ENCODE measurements at places on chromosomes 3 and 15.
A peak's percentile ranks its signal among the peaks of the same experiment; 100 is the strongest.

GRCh38 chr15:81161160-81161673 lies 27.1 kb downstream of the CFAP161 start:
- DNase-seq: no peak

- no peak for DNase-seq
These were observed 209.7 kb downstream of the P3H2 start for GRCh38 chr3:189911001-189911400.

- DNase-seq: no peak
These were observed 1.5 kb upstream of the SMAD3 start for GRCh38 chr15:67063689-67064606.

DNA sequence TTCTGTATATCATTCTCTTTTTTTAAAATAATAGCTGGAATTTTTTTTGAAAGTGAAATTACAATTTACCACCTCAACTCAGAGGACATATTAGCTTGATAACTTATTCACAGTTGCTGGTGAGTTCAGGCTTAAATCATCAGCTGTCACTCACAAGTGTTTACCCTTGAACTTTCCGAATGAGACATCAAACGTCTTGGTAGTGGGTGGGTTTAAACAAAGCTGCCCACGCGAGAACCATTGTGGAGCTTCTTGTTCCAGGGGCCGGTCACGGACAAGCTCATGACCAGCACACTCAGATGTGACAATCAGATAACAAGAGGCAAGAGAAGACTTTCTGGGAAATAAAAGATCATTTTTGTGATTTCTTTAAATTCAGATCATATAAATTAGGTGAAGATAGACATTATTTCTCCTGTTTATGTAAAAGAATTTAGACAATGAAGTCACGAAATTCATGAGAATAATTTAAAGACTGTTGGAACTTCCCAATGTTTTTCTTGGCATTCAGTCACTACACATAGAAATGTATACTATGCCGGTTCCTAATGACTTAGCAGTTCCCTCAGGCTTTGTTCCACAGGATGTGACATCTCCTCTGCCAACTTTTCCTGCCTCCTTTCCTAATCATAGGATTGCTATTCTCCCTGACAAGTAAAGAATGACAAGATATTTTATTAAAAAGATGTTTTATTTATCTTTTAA lies 29.3 kb downstream of the BTD start:
- DNase-seq: peak; percentile 82

DNA sequence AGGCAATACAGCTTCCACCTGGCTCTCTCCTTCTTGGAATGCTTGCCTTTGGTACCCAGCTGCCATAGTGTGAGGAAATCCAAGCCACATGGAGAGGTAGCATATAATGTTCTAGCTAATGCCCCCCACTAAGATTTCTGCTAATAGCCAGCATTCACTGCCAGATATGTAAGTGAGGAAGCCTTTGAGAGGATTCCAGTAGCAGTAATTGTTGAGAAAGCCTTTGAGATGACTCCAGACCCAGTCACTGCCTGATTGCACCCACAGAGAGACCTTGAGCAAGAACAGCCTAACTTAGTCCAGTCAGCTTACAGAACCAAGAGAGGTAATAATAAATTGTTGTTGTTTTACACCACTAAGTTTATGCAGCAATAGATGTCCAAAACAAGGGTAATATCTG lies 63.1 kb downstream of the STRIT1 start:
- DNase-seq: no peak

- DNase-seq: no peak
These were observed 6.6 kb downstream of the EPB42 start for GRCh38 chr15:43214169-43214568.

GRCh38 chr3:196979545-196979944 lies 10.9 kb upstream of the PIGZ start:
- no peak for DNase-seq

DNA sequence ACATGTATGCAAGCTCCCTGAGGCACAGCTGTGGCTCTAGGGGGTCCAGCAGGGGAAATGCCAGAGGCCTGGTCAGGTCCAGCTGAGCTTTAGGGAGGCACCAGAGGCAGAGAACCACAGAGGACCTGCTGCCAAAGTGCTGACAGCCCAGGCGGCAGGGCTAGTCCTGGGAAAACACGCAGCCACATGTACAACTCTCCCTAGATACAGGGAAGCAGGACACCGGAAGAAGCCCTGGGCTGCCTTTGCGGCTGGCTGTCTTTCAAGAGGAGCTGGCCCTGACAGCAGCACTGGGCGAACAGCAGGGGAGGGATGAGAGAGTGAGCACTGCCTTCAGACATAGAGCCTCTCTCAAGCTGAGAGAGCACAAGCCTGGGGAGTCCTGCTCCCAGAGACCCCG lies 40.7 kb downstream of the RFT1 start:
- DNase-seq: no peak

GRCh38 chr15:62344806-62345539 lies 179.9 kb upstream of the C2CD4B start:
- DNase-seq: peak; percentile 26

- DNase-seq: no peak
These were observed 922.9 kb downstream of the SI start for GRCh38 chr3:164155400-164155799.

DNA sequence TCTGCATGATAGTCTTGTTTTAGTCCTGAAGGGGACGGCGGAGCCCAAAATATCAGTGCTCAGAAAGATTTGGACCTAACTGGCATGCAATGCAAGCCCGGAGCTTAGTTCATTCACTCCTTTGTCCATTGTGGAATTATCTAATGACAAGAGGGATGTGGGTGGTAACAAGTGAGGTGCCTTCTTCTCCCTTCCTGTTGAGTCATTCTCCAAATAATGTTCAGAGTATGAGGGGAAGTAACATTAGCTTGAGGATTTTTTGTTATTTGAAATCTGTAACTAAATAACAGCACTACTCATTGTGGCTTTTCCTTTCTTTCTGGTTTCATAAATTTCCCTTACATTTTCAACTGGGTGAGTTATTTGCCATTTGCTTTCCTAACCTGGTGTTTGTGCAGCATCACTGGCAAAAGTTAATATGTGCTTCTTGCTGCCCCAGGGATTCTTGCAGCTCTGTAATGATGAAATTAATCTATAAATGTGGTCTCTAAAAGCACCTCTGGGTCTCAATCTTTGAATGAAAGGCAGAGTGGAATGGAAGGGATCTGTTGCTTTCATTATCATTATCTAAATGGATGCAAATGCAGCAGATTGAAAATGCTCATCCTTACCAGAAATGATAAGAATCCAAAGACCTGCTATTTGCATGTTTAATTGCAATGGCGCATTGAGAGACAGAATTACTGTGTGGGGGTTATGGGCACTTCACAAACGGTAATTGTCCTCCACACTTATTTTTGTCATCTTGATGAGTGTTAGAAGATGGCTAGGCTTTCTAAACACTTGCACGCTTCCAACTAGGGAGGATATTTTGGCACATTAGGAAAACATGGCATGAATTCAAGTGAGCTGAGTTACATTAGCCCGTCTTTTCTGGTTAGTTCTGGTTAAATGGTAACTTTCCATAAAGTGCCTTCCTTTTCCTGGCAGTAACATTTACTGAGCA lies 89.9 kb upstream of the MITF start:
- DNase-seq: peak; percentile 70

- DNase-seq: no peak
These were observed 828.4 kb upstream of the DPPA4 start for GRCh38 chr3:110165753-110166152.

GRCh38 chr3:172859041-172859440 lies 108.5 kb downstream of the ECT2 start:
- peak; percentile 68 for DNase-seq

DNA sequence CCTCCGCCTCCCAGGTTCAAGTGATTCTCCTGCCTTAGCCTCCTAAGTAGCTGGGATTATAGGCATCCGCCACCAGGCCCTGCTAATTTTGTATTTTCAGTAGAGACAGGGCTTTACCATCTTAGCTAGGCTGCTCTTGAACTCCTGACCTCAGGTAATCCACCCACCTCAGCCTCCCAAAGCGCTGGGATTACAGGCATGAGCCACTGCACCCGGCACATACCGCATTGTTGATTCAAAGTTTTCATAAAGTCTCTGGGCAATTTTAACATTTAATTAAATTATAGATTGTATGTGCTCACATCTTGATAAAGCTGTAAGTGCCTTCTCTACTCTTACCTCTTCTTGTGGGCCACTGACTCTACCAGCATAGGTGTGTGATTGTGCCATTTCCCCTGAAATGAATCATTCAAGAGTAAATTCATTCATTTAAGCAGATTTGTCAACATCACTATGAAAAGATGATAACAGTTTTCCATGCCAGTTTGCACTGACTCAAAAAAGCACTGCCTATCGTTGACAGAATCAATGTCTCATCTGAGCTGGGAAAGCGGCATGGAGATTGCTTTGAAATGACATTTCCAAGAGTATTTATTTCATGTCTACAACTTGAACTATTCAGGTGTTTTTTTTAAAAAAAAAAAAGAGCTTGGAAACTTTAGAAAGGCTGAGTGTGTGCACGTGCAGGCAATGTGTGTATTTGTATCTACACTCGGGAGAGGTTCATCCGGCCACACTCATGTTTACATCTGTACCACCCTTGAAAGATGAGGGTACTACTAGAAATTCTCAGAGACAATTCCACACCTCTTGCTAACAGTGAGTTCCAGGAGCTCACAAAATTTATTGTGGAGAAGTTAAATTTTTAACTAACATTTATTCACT lies 3.5 kb downstream of the BCL2A1 start:
- peak; percentile 20 for DNase-seq

GRCh38 chr3:16510620-16511319 lies 2.7 kb downstream of the RFTN1 start:
- DNase-seq: no peak

DNA sequence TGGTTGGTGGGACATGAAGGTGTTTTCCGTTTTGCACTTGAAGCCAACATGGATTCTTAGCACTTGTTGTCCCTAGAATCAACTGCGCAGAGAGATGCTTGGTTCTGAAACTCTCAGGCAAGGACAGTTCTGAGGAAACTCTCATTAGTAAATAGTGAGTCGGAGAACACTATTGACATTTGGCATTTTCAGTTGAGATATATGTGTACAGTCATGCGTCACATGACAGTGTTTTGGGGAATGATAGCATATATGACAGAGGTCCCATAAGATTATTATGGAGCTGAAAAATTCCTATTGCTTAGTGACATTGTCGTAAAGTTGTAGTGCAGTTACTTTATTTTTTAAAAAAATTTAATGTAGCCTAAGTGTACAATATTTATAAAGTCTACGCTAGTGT lies 5.8 kb downstream of the APBA2 start:
- no peak for DNase-seq

DNA sequence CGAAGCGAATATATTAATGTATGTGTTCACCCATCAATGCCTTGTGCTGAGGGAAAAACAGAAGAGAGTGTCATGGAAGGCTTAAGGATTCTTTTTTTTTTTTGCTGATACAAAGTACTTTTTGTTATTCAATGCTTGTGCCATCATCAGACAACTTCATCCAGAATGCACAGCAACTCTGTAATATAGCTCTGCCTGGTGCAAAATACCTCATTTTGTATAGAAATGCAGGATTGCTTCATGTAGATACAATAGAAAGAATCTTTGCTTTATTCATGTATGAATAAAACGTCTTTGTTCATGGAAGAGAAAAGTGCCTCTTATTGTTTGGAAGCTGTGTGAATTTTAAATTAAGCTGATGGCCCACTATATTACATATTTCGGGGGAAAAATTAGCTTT lies 62.9 kb downstream of the SH3GL3 start:
- DNase-seq: no peak

DNA sequence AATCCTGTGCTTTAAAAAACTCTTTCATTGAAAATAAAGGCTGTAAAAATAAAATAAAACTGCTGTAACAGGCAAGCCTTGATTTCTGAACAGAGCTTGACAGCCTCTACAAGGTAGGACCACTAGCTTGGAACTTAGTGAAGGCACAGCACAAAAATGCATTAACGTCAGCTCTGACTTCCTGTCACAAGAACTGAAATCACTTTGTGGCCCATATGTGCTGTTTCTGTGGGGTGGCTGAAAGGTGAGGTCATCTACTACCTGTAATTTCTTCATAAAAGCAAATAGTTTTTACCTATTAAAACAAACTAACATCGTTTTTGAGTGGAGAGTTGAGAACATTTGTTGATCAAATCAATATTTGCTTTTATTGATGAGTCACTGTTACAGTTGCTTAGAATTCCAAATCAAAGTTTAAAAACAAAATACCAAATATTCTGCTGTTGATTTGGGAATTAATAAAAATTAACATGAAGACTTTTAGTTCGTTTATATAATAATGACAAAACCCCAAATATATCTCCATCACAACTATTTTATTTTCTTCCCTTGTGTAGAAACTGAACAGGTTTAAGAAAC lies 1034.1 kb downstream of the MCTP2 start:
- DNase-seq: no peak

DNA sequence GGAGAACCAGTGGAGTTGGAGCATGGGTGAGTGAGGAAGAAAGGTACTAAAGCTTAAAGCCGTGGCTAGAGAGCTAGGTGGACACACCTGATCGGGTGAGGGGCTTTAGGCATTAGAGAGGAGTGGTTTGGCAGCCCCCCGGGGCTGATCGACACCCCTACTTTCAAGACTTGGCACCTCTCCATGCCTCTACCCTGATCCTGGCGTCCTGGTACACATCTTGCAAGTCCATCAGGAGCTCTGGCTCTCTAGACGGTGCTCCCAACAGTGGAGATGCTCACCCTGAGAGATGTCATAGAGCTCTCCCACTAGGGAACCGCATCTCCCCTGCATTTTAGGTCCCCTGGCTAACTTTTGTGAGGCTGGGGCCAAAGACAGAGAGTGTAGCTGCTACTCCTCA lies 98.1 kb downstream of the XXYLT1 start:
- DNase-seq: no peak

DNA sequence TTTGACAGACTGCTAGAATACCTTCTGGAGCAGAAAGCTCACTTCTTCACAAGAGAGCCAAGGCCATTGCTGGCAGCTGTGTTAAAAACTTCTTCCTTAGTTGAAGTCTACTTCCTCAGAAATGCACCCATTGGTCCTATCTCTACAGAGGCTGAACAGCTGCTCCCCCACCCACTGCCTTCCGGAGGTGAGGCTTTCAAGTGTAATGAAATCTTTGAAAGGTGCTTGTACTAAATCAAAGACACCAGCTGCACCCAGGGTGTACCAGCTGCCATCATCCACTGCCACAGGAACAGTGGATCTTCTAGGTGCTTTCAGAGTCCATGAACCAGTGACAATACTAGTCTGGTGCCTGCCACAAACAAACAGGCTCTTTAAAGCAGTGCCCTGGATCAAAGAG lies 26.4 kb upstream of the HERC1 start:
- no peak for DNase-seq

DNA sequence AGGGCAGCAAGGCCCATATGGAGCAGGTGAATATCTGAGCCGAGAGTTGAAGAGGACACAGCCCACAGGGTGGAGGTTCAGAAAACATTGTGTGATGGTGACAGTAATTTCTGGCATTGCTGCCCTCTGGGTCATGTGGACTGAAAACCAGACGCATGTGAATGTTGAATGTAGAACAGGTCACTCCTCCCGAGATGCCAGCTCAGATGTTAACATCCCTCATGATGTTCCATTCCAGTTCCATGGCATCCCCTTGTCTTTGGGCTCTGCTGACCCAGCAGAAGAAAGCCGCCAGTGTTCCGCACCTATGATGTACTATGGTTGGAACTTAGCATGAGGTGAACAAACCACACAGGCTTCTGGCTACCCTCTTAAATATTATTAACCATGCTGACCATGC lies 110.7 kb upstream of the CTDSPL start:
- DNase-seq: no peak

- no peak for DNase-seq
These were observed 2.0 kb upstream of the PIGZ start for GRCh38 chr3:196970547-196971093.

GRCh38 chr3:149523512-149524299 lies 49.2 kb downstream of the TM4SF4 start:
- no peak for DNase-seq

Data from Daoy (cell line).